ENCODE measurements at places on chromosomes 11 and 22.
A peak's percentile ranks its signal among the peaks of the same experiment; 100 is the strongest.

GRCh38 chr22:39593066-39593930, 22.7 kb downstream of the CACNA1I start:
- DNase-seq = no peak

GRCh38 chr11:128021349-128022006, 565.9 kb downstream of the ETS1 start:
- no peak for DNase-seq

DNA sequence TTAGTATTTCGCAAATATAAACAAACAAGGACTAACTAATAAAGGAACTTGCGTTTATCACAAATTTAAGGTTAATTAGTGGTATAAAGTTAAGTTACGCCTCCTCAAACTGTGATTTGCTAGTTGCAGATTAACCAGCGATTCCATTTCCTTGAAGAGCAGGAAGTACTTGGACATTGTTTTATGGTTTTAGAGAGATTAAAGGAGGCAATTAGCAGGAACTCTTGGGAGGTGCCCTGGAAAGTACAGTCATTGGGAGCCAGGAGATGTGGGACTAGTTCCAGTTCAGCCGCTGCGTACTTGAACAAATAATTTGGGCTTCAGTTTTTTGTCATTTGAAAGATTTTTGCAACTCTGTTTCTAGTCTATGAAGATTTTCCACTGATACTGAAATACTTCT, 3.3 kb downstream of the FAM118B start:
- DNase-seq = no peak

DNA sequence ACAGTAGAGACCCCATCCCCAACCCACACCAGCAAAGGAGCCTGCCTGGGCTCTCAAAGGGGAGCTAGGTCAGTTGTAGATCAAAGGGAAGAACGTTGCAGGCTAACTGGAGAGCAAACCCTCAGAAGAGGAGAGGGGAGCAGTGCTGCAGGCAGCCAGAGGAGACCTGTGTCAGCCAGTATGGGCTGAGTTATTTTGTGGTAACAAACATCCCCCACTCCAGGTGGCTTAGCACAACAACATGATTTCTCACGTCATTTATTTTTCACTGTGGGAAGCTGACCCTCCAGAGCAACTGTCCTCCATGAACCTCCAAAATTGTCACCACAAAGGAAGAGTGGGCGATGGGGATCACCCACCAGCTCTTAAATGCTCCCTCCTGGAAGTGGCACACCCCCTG, 19.8 kb upstream of the SHANK2 start:
- DNase-seq = no peak

GRCh38 chr11:101916422-101916821, at the start of gene ANGPTL5:
ANGPTL5 (minus strand) TSS chr11:101916522; CDS start chr11:101907909, 8,613 bp downstream.
- no peak for DNase-seq

- peak; percentile 60 for DNase-seq
Measured at GRCh38 chr11:63882555-63883242, 34.3 kb downstream of the RCOR2 start.

DNA sequence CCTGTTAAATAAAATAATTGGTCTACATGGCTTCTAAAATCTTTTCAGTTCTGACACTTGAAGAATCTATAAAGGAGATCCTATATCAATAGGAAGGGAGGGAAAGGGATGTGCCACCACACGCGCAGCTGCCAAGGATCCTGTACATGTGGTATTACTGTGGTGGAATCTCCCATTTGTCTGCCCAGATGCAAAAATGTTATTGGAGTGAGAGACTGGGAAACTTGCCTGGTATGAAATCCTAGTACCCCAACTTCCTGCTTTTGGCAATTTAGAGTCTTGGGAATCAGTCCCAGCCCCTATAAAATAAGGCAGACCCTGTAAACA, 81.9 kb upstream of the PICALM start:
- DNase-seq = no peak

DNA sequence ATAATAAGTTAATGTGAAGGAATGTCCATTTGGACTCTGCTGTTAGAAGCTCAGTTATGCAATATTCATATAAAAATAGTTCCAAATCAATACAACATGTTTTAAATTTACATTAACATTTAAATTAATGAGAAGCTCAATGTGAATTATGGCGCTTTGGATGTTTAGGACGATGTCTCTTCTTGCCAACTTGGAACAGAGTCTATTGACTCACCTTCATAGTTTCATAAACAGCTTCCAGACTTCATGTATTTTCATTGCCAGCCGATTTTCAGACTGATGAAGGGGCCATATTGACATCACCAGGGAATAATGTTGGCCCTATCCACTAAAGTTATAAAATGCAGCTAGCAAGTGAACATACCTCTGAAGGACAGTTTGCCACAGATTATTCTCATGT, 1136.2 kb downstream of the LRRC4C start:
- no peak for DNase-seq

DNA sequence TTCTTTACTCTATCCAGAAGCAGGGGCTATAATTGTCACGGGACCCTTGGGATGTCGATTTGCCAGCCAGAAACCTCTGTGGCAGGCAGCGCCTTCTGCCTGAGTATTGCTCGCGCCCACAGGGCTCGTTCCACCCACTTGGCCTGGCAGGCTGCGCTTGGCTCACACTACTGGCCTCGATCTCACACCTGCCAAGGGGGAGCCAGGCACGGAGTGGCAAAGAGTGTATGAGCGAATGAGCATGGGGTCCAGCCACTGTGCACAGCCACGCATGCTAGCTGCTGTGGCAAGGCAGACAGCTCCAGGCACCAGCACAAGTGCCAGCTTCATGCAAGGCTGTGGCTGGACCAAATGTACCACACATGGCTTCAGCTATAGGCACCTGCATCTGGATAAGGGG, 599.8 kb downstream of the DLG2 start:
- DNase-seq = no peak
